CD4-positive, CD25-positive, alpha-beta regulatory T cell (primary cell): ENCODE measurements at places on chromosomes 1 and 21.

DNA sequence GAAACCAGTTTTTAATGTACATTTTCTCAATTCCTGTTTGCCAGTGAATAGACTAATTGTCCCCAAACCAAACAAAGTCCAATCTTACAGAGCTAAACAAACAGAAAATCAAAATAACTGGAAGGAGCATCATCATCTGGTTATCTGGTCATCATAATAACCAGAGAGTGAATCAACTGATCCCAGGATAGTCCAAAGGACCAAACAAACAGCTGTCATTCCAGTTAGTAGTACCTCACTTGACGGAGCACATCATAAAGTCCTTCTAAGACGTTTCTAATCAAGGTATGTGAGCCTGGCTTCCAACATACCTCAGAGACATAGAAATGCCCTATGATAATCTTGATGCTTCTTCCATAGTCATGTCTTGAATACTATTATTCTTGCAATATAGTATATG lies 240.5 kb downstream of the LTN1 start:
- peaks cover 2% of the 10 kb centered on the region for H3K36me3 ChIP-seq
- H3K27ac ChIP-seq, result no peak overlapping the region
- no peaks in the 10 kb centered on the region for H3K4me1 ChIP-seq
- no peak overlapping the region for H3K4me3 ChIP-seq
- H3K27me3 ChIP-seq, result no peaks in the 10 kb centered on the region
- DNase-seq, result no peak

DNA sequence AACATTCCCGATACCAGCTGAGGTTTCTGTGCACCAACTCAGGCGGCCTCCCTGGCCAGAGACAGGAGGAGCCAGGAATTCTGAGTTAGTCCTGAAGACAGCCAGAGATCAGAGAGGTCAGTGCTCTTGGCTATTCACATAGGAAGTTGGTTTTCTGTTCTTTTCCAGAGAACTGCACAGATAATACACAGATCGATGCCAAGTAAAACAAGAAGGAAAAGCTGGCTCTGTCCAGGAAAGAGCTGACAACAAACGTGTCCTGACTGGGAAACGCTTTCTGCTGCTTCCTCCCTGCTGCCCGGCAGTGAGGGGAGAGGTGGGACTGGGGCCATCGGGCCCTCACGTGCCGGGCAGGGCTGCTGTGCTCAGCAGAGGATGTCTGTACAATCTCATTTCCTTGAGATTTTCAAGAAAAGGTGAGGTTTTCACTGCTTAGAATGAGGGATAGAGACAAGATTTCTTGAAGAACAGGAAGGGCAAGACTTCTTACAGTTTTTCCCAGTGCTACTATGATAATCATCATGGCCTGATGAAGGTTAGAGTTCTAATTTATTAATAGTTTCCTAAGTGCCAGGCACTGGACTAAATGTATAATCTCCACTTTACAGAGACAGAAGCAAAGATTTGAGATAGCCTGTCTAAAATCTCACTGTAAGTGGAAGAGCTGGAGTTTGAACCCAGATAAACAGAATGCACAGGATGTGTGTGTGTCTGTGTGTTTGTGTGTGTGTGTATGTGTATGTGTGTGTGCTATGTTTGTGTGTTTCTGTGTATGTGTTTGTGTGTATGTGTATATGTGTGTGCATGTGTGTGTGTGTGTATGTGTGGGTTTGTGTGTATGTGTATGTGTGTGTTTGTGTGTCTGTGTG lies 211.0 kb upstream of the RAB4A start:
- H3K4me3 ChIP-seq, result peak overlapping the region; percentile 19
- DNase-seq, result no peak
- no peaks in the 10 kb centered on the region for H3K27me3 ChIP-seq
- no peaks in the 10 kb centered on the region for H3K36me3 ChIP-seq
- H3K27ac ChIP-seq, result no peak overlapping the region

DNA sequence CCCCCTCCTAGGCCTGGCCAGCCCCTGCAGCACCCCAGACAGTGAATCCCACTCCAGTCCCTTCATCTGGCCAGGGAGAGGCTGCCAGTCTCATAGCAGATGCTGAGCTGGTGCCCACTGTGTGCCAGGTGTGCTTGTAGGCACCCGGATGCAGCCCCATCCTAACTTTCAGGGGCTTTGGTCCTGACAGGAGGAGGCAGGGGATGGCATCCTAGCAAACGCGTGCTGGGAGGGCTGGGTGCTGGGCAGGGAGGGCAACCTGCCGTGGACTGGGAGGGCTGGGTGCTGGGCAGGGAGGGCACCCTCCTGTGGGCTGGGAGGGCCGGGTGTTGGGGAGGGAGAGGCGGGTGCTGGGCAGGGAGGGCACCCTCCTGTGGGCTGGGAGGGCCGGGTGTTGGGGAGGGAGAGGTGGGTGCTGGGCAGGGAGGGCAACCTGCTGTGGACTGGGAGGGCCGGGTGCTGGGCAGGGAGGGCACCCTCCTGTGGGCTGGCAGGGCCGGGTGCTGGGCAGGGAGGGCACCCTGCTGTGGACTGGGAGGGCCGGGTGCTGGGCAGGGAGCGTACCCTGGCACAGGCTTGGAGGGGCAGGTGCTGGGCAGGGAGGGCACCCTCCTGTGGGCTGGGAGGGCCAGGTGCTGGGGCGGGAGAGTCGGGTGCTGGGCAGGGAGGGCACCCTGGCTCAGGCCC lies 35.3 kb downstream of the SLC19A1 start:
- H3K27me3 ChIP-seq, result no peaks in the 10 kb centered on the region
- no peak overlapping the region for H3K27ac ChIP-seq
- no peak overlapping the region for H3K4me3 ChIP-seq
- no peaks in the 10 kb centered on the region for H3K36me3 ChIP-seq
- H3K4me1 ChIP-seq, result no peaks in the 10 kb centered on the region

GRCh38 chr21:42997053-42997452 lies 22.7 kb downstream of the PKNOX1 start:
- H3K27ac ChIP-seq, result no peak overlapping the region
- no peak overlapping the region for H3K4me3 ChIP-seq
- DNase-seq, result no peak
- no peaks in the 10 kb centered on the region for H3K4me1 ChIP-seq

DNA sequence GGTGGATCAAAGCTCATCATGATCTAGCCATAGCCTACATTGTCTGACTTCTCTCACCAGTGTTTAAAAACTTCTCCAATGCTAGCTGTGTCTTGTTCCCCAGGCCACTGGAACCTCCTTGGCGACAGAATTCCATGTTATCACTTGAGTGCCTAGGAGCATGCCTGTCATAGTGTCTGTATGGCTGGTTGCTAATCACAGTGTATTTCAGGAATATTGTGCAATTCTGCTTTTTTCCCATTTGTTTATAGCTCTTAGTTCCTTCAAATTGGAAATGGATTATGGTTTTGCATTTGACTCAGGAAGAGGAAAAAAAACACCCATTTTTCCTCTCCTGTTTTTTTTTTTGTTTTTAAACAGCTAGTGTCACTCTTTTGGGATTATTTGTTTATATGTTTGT lies 25.5 kb downstream of the ROR1 start:
- no peak for DNase-seq
- no peaks in the 10 kb centered on the region for H3K36me3 ChIP-seq
- no peak overlapping the region for H3K27ac ChIP-seq
- no peaks in the 10 kb centered on the region for H3K4me1 ChIP-seq
- no peaks in the 10 kb centered on the region for H3K27me3 ChIP-seq
